Amygdala (tissue), 56 donors: ENCODE measurements at places on chromosomes 12 and 14.

DNA sequence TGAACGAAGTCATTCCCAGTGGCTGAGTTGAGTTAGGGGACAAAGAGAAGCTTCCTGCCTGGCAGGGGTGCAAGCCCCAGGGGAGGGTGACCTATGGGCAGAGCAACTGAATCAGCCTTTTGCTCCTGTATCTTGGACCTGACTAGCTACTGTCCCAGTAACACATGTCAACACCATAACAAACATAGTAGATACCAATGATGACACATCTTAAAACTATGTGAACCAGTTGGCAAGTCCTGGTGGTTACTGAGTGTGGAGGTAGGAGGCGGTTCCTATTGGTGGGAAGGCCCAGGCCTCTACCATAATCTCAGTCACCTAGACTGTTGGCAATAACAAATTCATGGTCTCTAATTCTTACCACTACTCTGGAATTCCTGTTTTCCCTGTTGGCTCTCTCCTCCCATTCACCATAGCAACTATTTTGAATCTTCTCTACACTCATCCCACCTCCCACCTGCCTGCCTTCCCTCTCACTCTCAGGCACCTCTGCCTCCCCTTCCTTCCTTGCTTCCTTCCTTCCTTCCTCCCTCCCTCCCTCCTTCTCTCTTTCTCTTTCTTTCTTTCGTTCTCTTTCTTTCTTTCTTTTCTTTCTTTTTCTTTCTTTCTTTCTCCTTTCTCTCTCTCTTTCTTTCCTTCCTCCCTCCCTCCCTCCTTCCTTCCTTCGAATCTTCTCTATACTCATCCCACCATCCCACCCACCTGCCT is 8.1 kb upstream of the P2RX7 start:
- no peak for DNase-seq

GRCh38 chr12:124509300-124509675 is 58.1 kb downstream of the NCOR2 start:
- DNase-seq, result no peak

- no peak for DNase-seq
Observed at GRCh38 chr12:121181181-121181580, 28.7 kb upstream of the P2RX4 start.

DNA sequence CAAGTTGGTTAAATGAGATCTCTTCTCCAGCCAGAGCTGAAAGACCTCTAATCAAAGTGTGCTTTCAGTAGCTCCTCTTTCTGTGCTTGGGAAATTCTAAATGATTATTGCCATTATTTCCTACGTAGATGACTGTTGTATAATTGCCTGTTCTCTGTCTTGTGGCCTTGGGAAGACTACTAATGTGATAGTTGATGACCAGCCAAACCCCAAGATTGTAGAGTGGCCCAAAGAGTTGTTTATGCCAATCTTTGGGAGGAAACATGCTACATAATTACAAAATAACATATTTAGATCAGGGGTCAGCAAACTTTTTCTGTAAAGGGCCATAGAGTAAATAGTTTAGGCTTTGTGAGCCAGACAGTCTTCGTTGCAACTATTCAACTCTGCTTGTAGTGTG is 135.1 kb upstream of the DIO2 start:
- no peak for DNase-seq

DNA sequence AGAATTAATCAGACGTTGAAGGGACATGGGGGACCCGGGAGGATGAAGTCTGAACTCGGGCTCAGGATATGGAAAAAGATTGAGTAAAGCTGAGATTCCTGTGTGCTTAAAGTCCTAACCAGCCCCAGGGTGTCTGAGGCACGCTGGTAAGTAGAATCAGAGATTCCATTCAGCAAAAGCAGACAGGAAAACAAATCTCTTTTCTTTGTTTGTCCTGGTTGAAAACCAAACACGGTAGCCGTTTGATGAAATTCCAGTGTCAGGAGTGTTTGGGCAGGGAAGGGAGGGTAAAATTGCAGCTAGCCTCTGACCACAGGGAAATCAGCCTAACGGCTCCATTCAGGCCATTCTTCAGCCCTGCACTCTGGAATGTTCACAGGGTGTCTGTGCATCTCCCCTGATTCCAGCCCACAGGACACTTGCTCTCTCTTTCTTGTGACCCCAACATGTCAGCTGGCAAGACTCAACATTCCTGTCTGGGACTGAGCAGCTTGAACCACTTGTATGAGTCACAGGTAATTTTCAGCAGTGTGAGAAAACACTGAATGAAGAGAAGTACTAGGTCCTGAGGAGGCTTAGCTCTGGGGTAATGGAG is 31.0 kb downstream of the NINJ2 start:
- no peak for DNase-seq

DNA sequence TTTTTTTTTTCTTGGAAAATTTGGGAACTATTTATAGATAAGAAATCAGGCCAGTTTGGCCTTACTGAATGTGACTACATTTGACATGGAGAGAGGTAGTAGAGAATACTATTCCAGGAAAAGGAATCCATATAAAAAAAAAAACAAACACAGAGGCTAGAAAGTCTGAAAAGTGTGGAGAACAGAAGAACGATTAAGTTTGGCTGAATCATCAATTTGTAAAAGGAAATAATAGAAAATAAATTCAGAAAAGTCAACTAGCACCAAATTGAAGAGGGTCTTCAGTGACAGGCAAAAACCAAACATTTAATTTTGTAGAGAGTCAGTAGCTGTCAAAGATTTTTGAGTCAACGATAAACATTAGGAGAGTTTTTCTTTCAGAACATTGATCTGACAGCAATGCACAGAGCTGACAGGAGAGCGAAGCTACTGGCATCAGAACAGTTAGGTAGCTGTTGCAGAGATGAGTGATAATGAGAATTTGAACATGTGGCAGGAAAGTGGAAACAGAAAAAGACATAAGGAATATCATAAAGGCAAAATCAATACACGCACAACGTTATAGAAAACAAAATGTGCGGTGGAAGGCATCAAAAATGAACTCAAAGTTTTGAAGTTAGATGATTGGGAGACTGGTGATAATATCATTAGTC is 241.2 kb downstream of the SOX5 start:
- no peak for DNase-seq

- DNase-seq, result no peak
Observed at GRCh38 chr12:67705394-67706370, 57.1 kb downstream of the DYRK2 start.

GRCh38 chr12:88752183-88752582 is 171.9 kb upstream of the KITLG start:
- DNase-seq, result no peak

- DNase-seq, result no peak
Observed at GRCh38 chr12:24929953-24930352, 18.9 kb downstream of the BCAT1 start.

DNA sequence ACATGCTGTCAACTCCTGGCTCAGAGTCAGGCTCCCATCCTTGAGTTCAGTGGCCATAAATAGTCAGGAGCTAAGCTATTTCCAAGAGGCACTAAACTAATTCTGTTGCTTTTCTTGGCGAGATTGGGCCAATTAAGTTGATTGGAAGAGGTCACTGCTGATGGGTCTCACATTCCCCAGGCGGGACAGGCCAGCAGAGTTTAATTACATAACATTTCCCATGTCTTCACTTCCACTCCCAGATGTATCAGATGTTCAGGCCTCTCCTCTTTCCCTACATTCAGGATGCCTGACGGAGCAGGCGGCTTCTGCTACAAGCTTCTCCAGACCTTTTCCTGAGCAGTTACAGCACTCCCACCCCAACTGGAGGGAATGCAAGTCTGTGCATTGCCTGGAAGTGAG is 5.3 kb downstream of the NTF3 start:
- DNase-seq, result no peak

GRCh38 chr14:20578784-20579502 is 8.9 kb downstream of the RNASE11 start:
- DNase-seq, result no peak

- peak; percentile 6 for DNase-seq
Observed at GRCh38 chr12:40105265-40105514, 691 bp downstream of the SLC2A13 start.

- DNase-seq, result no peak
Observed at GRCh38 chr14:75832621-75833297, 149.0 kb downstream of the TGFB3 start.

- DNase-seq, result no peak
Observed at GRCh38 chr14:92582706-92583452, 69.3 kb downstream of the RIN3 start.

DNA sequence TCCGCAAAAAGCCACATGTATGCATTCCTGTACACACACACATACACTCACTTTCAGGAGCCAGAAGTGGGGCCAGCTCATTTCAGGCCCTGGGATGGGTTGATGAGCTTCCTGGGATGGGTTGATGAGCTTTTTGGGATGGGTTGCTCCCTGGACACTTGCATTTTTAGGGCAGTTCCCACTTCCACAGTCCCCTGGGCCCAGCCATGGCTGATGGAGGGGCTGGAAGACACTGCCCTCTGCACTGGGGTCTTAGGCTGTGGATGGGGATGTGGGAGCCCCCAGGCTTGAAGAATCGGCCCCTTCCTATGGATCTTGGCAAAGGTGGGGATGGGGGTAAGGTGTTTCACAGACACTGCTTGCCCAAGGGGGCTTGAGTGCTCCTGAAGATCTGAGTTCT is 12.7 kb downstream of the ACVRL1 start:
- DNase-seq, result no peak

DNA sequence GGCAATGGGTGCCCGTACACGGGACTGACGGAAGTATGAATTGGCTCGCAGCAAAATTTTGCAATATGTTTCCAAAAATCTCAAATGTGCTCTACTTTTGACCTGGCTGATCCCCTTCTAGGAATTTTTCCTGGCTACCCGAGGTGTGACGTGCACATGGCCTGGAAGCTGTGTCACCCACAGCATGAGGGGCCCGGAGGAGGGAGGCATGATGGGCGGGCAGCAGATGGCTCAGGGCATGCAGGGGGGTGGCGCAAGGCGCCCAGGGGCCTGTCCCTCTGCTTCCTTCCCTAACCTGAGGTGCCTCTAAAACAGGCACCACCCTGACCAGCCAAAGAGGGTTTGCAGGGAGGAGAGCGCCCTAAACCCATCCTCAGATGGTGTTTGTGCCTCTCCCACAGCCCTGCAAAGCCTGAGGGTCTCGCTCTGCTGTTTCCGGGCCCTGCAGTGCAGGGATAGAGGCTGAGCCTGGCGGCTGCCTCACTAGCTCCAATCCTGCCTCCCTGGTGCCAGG is 6.7 kb downstream of the GPR132 start:
- no peak for DNase-seq
